ENCODE measurements at places on chromosomes 2 and 18.

DNA sequence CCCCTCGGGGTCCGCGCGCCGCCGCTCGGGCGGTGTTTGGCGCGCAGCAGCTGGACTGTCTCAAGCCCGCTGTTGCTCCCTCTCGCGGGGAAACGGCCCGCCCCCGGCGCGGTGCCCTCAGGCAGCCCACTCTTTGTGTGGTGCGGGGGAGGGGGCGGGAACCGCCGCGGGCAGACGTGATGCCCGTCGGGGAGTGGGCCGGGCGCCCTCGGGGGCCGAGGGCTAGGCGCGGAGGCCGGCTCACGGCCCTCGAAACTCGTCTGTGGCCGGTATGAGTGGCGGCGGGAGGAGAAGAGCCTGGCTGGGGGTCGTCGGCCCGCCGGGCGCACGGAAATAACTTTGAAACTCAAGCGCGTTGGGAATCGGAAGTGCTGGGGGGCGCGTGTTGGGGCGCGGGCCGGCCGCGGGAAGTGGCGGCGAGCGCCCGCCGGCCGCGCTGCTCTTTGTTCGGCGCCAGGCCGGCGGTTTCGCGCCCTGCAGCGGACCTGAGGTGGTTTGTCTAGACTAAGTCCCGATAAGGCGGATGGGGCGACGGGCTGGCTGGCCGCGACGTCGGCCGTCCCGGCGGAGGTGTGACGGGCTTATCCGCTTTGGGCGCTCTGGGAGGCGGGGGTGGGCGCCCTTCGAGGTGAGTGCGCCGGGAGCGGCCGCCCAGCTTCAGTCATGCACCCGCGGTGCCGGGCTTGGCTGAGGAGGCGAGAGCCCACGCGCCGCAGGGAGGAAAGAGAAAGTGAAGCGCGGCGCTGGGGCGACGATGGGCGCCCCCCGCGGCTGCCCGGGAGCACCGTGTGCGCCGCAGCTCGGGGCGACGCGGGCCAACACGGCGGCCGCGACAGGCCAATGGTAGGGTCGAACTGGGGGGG, 679 bp downstream of the PTMA start:
- no peak for DNase-seq

DNA sequence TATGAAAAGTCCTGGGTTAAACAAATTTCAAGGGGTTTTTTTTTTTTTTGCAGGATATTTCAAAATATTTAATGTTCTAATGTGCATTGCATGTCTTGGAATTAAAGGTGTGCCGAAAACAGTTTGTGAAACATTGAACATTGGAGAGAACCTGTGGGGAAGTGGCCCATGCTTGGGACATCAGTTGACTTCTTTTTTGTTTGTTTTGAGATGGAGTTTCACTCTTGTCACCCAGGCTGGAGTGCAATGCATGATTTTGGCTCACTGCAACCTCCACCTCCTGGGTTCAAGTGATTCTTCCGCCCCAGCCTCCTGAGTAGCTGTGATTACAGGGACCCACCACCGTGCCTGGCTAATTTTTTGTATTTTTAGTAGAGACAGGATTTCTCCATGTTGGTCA, 71.0 kb upstream of the RAPH1 start:
- no peak for DNase-seq

GRCh38 chr2:158772306-158773078, 22.6 kb upstream of the DAPL1 start:
- DNase-seq: no peak

DNA sequence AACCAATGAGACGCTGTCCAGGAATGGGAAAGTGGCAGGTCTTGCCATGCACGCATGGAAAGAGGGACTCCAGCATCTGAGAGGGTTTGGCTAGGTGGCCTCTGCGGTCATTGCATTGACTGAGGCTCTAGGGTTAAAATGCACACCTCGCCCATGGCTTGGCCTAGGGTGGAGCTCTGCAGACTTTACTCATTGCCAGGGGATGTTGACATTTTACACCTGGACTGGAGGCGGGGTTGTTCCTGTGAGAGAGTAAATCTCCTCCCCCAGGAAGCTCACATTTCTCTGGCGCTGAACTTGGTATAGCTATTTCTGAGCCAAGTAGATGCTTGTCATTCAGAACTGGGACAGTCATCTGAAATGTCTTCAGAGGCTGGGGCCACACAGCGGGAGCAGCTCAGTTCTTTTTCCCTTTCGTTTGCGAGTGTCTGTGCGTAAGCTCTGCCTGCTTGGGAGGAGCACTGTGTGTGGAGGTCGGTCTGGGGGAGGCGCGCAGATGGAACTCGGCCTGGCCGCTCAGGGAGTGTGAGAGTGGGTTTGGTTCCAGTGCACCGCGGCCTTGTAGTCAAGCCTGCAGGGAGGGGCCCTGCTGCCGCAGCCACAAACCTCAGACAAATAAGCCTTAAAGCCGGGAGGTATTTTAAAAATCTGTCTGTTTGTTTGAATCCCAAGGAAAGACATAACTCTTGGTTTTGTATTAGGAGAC, 76.5 kb downstream of the LPIN1 start:
- DNase-seq: peak; percentile 71

- peak; percentile 53 for DNase-seq
Observed at GRCh38 chr2:148814860-148815419, 60.1 kb upstream of the KIF5C start.

- no peak for DNase-seq
Observed at GRCh38 chr2:190412966-190413365, 4.8 kb downstream of the MFSD6 start.

DNA sequence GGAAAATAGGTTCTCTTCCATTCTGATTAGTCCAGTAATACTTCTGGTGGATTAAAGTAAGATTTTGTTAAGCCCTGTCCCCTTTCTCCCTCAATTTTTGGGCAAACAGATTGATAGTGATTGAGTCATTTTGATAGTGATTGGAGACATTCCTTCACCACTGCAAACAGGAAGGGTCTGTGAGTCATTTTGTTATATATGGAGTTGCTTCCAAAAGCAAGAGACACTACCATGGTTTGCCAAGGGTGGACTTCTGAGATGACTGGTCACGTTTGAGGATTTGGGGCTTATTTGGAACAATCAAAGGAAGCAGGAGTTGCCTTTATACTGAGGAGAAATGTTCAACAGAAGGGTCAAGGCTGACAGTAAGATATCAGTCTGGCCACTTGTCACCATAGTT, 249.9 kb downstream of the PARD3B start:
- no peak for DNase-seq

GRCh38 chr2:120525056-120526046, 179.4 kb downstream of the INHBB start:
- peak; percentile 76 for DNase-seq

- no peak for DNase-seq
Observed at GRCh38 chr2:130823171-130823885, 13.4 kb upstream of the ARHGEF4 start.

DNA sequence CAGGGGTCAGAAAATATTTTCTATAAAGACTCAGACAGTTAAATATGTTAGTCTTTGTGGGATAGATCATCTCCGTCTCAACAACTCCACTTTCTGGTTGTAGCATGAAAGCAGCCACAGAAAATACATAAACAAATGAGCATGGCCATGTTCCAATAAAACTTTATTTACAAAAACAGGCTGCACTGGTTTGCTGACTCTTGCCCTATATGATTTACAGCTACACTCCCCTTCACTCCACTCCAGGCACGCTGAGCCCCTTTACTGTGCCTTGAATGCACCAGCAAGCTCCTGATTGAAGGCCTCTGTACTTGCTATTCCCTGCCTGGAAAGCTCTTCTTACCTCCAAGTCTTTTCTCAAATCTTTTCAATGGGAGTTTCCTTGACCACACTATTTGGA, 5.8 kb upstream of the STAMBP start:
- no peak for DNase-seq

DNA sequence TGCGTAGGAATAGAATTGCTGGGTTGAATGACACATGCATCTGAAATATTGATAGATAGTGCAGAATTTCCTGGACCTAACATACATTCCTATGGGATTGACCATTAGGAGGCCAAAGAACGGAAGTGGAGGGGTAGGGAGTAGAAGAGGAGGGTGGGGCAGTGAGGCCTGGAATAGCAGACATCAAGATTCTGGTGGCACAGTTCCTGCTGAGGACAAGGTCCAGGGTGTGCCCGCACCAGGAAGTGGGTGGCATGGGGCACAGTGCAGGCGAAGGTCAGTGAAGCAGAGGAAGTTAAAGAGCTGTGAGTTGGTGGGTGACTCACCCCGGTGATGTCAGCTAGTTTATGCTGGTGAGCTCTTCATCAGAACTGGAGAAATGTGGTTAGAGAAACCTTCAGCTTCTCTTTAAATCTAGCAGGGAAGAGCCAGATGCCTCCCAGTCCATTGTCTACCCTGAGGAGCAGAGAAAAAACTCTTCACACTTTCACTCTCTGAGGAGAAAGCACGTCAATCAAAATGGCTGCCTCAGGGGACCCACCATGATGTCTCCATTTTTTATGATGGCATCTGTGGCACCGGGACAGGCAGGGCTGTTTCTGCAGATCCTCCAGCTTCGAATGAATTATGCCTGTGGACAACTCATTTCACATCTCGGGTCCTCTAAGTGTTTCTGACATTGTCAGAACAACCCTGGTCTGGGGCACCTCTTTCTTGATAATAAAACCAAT, 55.9 kb upstream of the CTLA4 start:
- peak; percentile 87 for DNase-seq

- DNase-seq: no peak
Observed at GRCh38 chr2:181074457-181074856, 94.1 kb downstream of the UBE2E3 start.

DNA sequence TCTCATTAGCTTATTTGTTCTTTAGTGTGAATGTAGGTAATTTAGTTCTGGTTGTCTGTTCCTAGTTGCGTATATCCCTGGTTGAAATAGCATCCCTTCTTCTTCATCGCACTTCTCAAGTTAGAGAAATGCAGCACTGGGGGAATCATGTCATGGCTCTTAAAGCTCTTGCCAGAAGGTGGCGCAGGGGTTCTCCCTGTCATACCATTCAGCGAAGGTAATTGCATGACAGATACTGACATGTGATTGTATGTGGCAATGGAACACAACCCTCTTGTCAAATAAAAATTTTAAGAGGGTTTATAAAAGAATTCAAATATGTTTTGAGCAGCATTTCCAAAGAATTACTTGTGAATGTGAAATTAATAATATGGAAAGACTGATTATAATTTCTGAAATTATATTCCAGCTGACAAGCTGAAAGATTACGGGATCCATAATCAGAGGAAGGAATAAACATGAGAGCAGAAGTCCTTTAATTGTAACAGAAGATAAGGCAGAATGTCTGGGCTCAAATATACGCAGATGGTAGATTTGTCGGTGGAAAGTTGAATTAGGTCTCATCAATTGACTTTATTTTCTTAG, 411.7 kb downstream of the DSEL start:
- peak; percentile 45 for DNase-seq

- DNase-seq: no peak
Observed at GRCh38 chr2:224882291-224883171, 159.7 kb downstream of the DOCK10 start.

- no peak for DNase-seq
Observed at GRCh38 chr2:208531361-208531760, 124.8 kb downstream of the PTH2R start.

DNA sequence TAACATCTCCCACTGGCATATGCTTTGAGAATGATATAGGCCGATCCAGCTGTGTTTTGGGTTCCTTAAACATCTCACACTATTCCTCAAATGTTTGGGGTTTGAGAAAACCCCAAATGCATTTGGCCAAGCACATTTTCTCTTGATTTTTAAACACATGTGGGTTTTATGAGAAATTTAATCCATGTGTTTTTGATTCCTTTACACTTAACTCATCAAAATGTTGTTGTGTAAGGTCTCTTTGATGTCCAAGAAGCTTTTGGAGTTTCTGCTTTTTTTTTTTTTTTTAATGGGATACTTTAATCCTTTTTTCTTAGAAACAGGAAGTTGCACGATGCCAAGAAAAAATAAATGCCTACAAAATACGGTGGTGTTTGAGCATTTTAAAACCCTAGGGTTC, 339.8 kb upstream of the TCF4 start:
- DNase-seq: no peak

- DNase-seq: peak; percentile 50
Observed at GRCh38 chr18:46167971-46168370, 63.8 kb downstream of the HAUS1 start.

- no peak for DNase-seq
Observed at GRCh38 chr2:231132129-231132528, 7.3 kb upstream of the HTR2B start.

DNA sequence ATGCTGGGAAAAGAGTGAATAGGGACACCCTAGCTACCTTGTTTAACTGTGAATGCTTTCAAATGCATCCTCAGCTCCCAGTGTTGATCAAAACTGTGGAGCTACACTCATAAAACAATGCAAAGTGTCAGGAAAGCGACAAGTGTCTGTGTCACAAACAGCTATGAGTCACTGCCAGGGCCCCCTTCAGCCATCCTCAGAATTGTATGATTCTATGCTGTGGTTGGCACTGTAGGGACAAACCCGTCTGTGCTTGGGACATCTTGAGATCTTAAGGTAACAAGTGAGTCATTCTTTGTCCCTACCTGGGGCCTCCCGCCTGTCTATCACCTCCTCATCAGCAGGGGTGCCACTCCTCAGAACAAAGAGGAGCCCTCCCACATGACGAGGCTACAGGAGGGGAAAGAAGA, 42.4 kb downstream of the KLF7 start:
- peak; percentile 39 for DNase-seq

DNA sequence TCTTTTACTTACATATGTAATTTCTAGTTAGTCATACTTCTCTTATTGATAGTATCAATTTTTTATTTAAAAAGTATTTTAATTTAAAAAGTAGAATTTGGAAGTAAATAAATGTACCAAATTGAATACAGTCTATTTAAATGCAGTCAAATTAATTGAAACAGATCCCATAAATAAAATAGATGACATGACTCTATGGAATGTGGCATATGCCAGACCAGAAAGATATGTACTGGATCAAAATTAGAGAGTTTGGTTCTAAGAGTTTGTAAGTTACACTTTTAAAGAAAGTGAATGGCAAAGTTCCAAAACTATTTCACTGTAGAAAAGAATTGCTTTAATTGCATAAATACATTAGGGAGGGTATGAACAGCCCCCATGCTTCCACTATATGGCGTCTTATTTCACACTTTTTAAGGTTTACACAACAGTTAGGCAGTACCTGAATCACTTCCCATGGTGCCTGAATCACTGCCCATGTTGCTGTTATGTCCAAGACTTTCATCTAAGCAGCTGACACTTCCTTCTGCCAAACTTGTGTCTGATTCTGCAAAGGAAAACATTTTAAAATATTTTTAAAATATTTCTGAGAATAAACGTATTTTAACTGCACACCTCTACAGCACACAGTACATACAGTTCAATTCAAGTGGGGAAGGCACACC, 25.2 kb downstream of the IFIH1 start:
- no peak for DNase-seq

DNA sequence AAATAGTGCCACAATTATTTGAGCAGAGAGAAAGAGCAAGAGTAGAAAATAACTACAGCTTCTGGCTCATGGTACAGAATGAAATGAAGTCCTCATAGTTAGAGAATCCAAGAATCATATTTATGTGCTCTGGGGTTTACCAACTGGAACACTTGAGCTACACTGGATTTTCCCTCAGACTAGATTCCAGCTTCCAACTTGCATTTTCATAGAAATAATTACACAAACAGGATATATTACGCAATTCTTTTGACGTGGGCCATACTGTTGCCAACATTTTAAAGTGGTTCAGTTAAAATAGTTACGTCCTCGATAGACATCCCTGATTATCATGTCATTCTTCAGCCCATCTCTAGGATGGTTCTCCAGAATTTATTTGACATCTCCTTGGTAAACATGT, 129.2 kb downstream of the ETAA1 start:
- no peak for DNase-seq
